A549 treated with GW870086 at 1 μM for 4 hours (cell line): ENCODE measurements at places on chromosomes 7 and 10. TPM values are rescaled to one million over a fixed set of nuclear protein-coding genes. Genes with fewer than 3 reads are reported as not detected.

Gene GIMAP4
- total RNA-seq, result not detected in 5 replicates

Gene LMTK2
- 7.9 to 11.5 TPM (median 10.4 TPM) in 5 replicates for total RNA-seq

Gene GRM3
- not detected in 5 replicates for total RNA-seq

Gene LAMB1
- 97.9 to 132 TPM (median 108 TPM) in 5 replicates for total RNA-seq

Gene GIMAP7
- total RNA-seq, result not detected in 5 replicates

Gene C10orf62
- 0.11 TPM in 1 of 5 replicates, not detected in the others for total RNA-seq

Gene TCAF2
- total RNA-seq, result 0.61 to 1.1 TPM (median 0.81 TPM) in 5 replicates

Gene CPA4
- 3.2 to 5.4 TPM (median 4.7 TPM) in 5 replicates for total RNA-seq

Gene GRID1
- total RNA-seq, result 0.17 to 0.32 TPM (median 0.29 TPM) in 5 replicates

Gene PARD3
- 57.2 to 69.5 TPM (median 64.4 TPM) in 5 replicates for total RNA-seq
